ENCODE measurements at places on chromosomes 3 and 15.

GRCh38 chr3:171835613-171836012 lies 7.5 kb upstream of the TMEM212 start:
- no peak for DNase-seq

DNA sequence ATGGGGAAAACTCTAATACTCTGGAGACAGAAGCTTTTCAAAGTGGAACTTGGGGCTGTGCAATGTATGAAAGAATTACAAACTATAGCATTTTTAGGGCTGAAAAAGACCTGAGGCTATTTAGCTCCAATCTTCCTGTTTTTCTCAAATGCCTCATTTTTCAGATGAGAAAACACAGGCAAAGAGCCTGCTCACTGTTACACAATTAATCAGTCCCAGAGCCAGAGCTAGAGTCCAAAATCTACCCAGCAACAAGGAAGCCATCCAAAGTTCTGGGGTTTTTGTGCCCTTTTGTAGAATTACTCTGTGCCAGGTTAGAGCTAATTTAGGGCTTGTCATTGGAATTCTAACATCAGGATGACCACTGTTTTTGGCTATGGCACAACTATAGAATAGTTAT lies 45.5 kb downstream of the GPR149 start:
- DNase-seq = no peak

GRCh38 chr3:106403371-106404145 lies 534.7 kb upstream of the CBLB start:
- DNase-seq = no peak

DNA sequence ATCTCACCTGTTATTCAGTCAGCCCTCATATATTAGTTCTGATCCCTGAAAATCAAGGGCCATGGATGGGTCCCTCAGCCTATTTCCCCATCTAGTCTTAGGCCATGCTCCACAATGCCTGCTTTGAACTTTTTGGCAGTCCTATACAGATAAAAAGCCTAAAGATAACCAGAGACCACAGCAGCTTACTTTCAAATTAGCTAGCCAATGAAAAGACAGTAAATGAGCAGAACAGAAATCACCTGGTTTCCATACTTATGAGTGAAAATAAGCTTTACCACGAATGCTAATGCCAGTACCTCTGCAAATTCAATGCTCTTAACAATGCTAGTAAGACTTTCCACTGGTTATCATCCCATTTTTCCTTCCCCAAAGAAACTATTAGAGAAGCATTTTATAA lies 141.6 kb upstream of the SPRED1 start:
- no peak for DNase-seq

GRCh38 chr3:25820366-25820765 lies 30.5 kb downstream of the OXSM start:
- DNase-seq = peak; percentile 91

- DNase-seq = no peak
Observed at GRCh38 chr3:54547051-54547450, 380.8 kb downstream of the LRTM1 start.

- DNase-seq = no peak
Observed at GRCh38 chr3:78201091-78201490, 1161.2 kb downstream of the ROBO2 start.

GRCh38 chr3:55283441-55283925 lies 203.6 kb downstream of the WNT5A start:
- no peak for DNase-seq

DNA sequence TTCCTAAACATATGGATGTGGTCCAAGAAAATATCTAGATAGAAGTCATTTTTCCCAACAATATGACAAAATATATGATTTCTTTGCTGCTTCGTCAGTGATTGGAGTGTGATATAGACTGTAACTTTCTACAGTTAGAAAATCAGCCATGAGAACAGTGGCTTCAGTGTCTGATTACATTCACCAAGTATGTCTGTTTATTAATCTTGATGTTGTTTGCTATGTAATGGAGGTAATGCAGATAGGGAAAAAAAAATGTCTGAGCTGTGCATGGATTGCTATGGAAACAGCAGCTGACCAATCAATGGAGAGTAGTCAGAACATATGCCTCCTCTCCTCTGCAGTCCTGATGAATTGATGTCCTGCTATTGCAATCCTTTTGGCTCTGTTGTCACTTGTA lies 72.3 kb upstream of the GAP43 start:
- DNase-seq = no peak

GRCh38 chr3:89649431-89649830 lies 542.0 kb downstream of the EPHA3 start:
- no peak for DNase-seq

- DNase-seq = no peak
Observed at GRCh38 chr3:137988982-137989381, 21.0 kb upstream of the CLDN18 start.

DNA sequence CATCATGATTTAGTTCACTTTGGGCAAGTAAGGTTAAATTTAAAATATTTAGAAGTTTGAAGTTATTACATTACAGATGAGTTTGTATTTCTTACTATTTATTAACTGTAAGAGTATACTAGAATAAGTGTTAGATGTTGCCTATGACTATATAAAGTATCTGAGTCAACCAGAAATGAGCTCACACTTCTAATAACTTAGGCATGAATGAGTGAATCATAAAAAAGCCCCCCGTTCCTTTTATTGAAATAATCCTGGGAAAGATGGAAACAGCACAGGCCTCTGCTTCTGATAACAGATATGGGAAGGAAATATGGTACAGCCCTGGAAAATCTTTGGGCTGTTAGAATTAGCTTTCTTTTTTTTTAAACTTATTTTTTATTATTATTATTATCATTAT lies 66.6 kb upstream of the TGFBR2 start:
- no peak for DNase-seq

- no peak for DNase-seq
Observed at GRCh38 chr15:69412701-69413100, 1.4 kb upstream of the KIF23 start.

- no peak for DNase-seq
Observed at GRCh38 chr3:143970773-143971358, 757 bp upstream of the DIPK2A start.

DNA sequence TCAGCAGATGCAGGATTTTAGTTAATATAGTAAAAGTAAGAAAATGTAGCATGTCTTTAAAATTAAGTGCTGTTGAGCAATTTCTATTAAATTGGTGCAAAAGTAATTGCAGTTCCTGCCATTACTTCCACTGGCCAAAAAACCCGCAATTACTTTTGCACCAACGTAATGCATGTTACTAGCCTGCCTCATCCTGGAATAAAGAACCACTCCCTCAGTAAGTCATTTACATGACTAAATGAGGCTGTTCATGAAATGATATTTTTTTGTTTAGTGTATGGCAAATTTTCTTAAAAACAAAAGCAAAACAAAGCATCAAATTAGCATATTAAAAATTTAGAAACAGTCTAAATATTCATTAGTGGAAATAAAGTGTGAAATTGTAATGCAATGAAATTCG lies 180.4 kb downstream of the DIPK2A start:
- no peak for DNase-seq

DNA sequence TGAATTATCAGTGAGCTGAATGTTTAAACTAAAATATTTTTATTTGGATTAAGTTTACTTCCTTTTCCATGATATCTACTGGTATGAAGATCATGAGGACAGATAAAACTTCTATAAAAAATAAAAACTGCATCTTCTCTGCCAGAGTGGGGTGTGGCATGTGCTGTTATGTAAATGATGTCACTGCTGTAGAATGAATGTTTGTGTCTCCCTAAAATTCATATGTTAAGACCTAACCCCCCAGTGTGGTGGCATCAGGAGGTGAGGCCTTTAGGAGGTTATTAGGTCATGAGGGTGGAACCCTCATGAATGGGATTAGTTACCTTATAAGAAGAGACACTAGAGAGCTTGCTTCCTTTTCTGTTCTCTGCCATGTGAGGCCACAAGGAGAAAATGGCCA lies 178.7 kb upstream of the DPH6 start:
- no peak for DNase-seq

DNA sequence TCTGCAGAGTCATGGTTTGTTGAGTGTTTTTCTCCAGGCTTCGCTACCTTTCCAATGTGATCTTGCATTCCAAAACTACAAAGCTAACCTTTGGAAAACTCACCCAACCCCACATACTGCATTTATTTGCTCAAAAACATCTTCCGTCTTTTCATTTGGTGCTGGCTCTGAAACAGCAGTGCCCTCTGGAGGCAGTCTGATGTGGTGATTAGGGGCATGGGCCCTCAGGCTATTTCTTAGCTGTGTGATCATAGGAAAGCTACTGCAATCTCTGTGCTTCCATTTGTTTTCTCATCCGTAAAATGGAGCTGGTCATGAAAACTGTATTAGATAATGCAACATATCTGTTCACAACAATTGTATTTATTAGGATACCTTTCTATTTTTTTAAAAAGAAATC lies 47.0 kb downstream of the MTHFS start:
- peak; percentile 54 for DNase-seq

DNA sequence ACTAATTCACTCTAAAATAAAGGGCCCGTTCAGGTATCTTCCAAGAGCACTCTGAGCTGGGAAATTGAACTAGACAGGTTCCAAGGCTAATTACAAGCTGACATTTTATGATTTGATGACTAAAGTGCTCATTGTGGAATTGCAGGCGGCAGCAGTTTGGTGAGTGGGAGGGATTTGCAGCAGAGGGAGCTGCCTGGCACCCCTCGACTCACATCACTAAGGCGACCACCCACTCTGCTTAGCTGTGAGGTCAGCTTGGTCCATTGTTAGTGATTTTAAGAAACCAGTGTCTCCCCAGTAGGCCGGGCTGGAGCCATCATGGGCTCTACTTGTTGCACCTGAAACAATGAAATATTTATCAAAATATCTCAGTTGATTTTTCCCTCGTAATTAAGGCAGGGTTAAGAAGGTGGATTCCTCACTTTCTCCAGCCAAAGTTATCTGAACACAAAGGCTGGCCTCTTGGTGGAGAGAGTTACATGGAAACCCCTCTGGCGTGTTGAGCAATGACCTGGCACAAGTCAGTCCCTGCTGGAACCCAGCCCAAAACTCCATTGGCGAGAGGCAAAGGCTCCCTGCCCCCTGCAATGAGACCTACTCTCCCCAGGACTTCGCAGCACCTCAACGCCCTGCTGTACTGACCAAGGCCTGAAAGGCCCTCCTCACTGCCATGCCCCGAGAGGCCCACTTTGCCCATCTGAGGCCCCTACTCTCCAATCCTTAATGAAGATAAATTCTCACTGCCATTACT lies 65.0 kb upstream of the ATP2B2 start:
- no peak for DNase-seq

Measured in Caki2 (cell line).